ENCODE measurements at places on chromosomes 3 and 15.

DNA sequence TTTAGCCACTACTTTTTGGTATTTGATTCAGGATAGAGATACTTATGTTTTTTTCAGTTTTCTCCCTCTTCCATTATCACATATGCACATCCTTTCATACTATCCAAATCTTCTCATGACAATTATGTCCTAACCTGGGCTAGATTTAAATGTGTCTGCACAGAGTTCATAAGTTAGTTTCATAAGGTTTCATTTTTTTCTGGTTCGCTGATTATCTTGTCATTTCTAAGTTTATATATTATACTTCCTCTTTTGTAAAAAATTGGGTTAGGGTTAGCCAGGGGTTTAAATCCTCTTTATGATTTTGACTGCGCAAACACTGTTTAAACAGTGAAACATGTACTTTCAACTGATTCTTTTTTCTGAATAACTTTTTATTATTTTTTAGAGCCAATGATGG is 148.6 kb downstream of the SST start:
- DNase-seq = no peak

DNA sequence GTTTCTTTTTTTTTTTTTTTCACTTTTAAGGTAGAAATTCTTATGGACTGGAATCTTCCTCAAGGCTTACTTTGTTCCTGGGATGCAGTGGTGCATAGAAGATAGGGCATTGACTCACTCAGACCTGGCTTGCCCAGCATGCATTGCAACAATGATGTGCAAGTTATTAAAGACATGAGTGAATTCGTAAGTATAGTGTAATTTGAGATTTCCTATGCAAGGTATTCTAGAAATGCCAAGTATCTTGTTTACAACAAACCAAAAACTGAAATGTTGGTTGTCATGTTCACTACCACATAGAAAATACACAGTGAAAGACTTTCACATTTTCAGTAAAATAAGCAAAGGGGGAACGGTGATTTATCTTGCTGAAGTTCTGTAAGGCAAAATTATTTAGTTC is 56.5 kb upstream of the FNDC3B start:
- no peak for DNase-seq

DNA sequence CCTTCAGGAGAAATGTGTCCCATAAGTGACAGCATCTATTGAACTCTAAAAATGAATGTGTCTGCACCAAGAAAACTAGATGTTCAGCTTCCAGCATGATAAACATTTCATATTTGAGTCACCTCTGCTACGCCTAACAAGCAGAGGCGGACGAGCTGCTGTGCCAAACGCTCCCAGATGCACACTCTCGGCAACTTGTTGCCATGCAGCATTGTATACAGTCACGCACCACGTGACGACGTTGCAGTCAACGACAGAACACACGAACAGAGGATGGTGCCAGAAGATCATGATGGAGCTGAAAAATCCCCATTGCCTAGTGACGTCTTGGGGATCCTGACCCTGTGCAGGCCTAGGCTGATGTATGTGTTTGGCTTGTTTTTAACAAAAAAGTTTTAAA is 137.5 kb downstream of the XXYLT1 start:
- no peak for DNase-seq

GRCh38 chr15:60172143-60172542 is 168.0 kb downstream of the FOXB1 start:
- no peak for DNase-seq

DNA sequence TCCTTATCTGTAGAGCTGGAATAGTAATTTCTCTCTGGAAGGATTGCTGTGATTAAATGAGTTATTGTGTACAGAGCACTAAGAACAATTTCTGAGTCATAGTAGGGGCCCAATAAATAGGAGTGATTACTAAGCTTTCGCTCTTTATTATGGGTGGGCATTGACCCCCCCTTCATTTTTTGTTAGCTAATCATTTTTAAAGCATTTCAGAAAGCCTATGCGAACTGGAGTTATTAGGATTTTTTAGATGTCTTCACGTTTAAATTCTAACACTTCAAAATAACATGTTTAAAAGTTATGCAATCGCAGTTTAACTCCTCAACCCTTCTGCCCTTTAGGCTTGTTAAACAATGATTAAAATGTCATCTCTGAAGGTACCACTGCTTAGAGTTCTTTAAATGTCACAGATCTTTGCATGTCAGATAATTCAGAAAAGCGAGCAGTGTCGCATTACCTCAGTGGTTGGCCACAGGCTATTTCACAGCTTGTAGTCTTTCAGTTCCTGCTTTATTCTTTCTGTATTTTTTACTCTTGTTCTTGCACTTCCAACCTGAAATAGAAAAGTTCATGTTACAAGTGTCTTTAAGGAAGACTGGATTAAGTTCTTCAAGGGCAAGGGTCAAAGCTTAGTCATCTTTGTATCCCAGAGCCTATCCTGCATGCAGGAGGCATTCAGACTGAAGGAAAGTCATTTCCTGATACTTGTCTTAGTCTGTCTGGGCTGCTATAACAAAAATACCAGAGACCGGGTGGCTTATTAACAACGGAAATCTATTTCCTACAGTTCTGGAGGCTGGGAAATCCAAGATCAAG is 102.9 kb downstream of the FNDC3B start:
- no peak for DNase-seq

GRCh38 chr15:63090472-63090871 is 31.2 kb upstream of the LACTB start:
- no peak for DNase-seq

DNA sequence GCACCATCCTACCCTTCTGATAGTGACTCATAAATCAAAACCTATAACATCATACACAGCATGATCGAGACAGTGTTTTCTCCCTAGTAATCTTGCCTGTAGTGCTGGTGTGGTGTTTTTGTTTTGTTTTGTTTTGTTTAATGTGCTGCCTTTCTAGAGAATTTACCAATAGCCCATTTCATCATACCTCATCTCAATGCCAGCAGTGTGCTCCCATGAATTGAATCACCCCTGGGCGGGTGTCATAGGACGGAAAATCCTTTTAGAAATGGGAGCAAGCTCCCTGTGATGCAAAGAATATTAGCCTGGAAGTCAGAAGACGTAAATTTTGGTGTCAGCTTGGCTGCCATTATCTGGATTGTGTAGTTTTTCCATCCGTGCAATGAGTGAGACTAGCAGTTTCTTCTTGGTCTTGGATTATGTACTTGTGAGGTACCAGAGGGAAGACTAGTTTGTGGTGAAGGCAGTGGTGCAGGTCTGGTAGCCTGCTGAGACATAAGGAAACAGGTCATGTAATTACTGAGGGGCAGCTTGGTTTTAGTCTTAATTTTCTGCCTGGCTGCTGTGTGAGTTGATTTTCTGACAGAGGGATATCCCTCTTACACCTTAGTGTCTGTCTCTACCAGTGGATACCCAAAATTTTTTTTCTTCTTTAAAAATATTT is 29.9 kb downstream of the IGSF10 start:
- DNase-seq = no peak

- DNase-seq = no peak
Observed at GRCh38 chr15:75923756-75924155, 20.1 kb downstream of the FBXO22 start.

- DNase-seq = no peak
Observed at GRCh38 chr3:40550167-40550566, 25.4 kb downstream of the ZNF621 start.

- no peak for DNase-seq
Observed at GRCh38 chr3:73448761-73449301, 175.9 kb downstream of the PDZRN3 start.

- no peak for DNase-seq
Observed at GRCh38 chr3:182810574-182811268, 17.4 kb downstream of the ATP11B start.

DNA sequence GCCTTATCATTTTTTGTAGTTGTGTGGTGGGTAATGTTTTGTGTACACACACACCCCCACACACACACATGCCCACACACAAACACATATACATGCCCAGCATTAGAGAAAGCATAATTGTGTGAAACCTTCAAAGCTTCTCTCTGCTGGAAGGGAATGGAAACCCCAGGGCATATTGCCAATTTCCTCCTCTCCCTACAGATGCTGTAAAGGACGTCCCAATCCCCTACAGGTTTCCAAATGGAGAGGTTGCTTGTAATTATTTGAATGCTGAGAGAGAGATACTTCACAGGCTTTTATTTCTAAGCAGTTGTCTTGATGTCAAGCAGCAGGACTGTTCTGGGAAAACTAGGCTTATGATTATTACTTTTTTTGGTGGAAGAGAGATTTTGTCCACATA is 23.0 kb upstream of the CCK start:
- DNase-seq = no peak

DNA sequence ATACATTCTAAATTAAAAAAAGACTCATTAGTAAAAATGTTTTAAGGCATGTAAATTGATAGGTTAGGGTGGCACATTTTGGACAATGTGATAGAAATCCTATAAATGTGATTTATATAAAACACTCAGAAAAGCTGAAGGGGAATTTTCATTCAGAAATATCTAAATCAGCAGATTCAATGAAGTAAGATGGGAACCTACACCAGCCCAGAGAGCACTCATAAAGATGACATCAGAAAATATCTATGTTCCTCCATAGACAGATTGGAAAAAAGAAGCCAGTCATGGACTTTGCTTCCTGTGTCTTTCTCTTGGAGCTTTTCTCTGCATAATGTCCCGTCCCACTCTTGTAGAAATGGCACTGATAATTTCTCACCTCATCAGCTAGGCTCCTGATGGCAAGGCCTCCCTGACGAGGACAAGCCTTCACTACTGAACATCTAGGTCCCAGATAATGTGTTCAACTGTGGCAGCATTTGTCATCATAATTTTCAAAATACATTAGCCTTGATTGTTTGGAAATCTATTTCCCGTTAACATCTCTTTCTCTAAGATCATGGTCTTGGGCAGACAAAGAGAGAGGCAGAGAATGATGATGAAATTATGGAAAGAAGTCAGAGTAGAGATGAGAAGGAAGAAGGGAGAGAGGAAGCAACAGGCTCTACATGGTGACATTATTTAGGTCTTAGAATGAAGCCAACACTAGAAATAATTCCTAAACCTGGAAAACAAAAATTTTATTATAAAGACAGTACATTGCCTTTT is 354.4 kb downstream of the NTRK3 start:
- no peak for DNase-seq

- DNase-seq = peak; percentile 42
Observed at GRCh38 chr3:147414390-147415138, 5.4 kb downstream of the ZIC1 start.

DNA sequence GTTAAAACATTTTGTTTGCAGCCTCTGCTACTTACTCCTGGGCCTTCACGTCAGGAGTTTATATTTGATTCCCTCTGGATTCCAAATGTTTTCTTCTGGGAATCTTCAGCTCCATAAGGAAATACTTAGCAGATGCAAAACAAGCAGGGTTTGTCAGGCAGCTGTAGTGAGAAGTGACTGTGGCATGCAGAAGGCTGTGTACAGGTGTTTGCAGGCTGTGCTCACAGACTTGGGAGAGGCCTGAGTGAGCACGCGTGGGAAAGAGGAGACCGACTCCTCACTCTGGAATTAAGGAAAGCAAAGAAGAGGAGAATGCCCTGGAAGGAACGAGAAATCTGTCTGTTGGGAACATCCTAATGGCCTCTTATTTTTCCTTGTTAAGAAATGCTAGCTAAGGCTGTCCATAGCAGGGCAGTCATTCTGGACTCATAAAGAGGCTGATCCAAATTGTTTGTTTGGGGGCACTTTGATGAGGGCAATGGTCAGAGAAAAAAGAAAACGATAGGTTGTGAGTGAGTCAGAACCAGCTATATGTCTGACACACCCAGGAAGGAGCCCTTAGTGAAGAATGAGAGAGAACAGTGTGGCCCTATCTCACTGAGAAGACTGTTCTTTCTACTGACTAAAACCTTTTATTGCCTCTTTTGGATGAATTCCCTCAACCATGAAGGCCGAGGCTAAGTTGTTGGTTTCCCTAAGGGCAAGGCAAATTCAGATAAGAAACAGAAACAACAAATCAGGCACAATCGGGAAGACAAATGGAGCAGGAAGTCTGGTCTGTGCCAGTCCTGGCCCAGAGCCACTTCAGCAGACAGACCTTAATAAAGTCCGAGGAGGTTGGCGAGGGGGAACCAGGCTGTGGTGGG is 82.6 kb downstream of the TGFBR2 start:
- DNase-seq = peak; percentile 8

DNA sequence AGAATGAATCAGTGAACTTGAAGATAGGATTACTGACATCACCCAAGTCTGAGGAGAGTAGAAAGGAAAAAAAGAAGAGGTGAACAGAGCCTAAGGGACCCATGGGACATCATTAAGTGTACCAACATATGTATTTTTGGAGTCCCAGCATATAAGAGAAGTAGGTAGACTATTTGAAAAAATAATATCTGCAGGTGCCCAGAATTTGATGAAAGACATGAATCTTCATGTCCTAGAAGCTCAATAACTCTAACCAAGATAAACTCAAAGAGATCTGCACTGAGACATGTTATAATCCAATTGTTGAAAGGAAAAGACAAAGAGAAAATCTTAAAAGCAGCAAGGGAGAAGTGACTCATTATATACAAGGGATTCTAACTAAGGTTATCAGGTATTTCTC is 39.0 kb downstream of the SPESP1 start:
- DNase-seq = no peak

DNA sequence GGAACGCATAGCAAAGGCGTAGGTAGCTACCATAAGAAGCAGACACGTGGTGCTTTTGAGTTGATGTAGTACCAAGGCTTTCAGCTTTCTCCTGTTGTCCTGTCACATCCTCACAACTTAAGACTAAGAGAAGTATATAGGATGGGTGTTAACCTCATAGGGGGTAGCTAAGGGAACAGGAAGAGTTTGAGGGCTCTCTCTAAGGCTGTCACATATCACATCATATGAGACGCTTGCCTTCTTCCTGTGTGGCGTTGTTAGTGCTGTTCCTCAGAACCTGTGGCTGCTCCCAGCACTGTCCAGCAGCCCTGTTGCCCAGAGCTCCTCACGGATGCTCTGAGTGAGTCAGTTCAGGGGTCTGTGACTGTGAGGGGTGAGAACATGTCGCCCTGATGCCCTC is 14.7 kb downstream of the DHX30 start:
- DNase-seq = no peak

- no peak for DNase-seq
Observed at GRCh38 chr3:36763850-36764703, at the start of gene DCLK3. Gene DCLK3 (minus strand): TSS chr3:36764553. CDS start chr3:36764263, 290 bp downstream.

DNA sequence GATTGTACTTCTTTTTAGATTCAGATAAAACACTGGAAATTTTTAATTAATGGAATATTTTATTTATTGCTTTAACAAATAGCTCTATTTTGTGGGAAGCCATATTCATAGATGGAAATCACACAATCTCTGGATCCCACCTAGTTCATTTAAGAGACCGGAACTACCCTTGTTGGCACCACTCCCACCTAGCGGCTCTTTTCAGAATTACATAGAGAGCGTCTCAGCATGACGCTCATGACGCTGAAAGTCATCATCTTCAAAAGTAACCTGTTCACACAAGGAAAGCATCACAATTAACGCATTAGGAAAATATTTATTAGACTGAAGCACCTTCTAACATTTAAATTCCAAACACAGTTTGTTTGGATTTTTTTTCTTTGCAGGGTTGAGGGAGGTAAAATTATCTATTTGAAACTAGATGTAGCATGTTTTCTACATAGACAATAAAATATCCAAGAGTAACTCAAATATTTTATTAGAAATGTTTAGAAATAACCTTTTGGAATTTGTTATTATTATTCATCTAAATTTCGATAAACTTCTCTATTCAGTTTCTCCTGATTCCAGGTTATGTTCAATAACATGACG is 214.9 kb upstream of the ARRDC4 start:
- DNase-seq = no peak
